ENCODE measurements at places on chromosomes 7 and 10.

GRCh38 chr10:28704464-28705161 is 27.3 kb downstream of the BAMBI start:
- DNase-seq, result no peak

- DNase-seq, result no peak
Measured at GRCh38 chr10:90805206-90805605, 52.6 kb downstream of the HTR7 start.

DNA sequence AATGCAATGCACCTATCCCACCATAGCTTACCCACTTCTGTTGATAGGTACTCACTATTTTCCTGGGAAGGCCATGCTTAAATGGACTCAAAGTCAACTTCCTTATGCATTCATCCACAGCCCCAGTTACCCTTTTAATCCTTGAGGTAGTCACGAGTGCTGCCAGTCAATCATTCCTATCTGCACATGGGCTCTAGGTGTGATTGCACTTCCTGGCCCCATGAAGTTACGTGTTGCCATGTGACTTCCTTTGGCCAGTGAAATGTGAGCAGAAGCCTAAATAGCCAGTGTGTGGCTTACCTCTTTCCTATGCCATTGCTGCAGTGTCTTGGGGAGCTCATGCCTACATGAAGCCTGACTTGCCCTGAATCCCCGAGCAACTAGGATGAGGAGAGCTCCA is 23.5 kb upstream of the EIF5AL1 start:
- no peak for DNase-seq

- no peak for DNase-seq
Measured at GRCh38 chr10:110897184-110897583, 21.8 kb downstream of the BBIP1 start.

- peak; percentile 42 for DNase-seq
Measured at GRCh38 chr7:136925044-136925443, 56.6 kb downstream of the CHRM2 start.

GRCh38 chr7:35617041-35617440 is 77.9 kb downstream of the HERPUD2 start:
- DNase-seq, result no peak

DNA sequence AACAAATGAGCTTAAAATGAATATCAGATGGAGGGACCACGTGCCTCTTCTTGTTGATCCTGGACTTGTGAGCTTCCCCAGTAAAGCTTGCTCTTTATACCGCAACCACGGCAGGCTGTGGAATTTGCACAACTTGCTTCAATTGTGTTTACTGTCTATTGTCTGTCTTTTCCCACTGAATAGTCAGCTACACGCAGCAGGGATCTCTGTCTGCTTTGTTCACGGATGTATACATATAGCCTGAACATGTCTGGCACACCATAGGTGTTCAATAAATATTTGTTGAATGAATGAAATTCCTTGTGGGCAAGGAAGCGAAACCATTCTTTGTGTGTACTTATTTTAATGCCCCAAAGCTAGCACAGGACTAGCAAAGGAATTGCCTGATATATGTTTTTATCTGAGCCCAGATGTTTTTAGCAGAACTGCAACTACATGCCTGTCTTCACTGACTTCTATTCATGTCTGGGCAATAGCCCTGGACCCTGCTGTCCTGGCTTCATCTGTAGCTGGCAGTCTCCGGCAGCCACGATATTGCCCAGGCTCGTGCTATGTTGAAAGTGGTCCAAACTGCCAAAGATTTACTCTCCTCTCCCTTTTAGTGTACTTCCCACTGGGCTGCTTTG is 29.9 kb upstream of the IFRD1 start:
- DNase-seq, result no peak

DNA sequence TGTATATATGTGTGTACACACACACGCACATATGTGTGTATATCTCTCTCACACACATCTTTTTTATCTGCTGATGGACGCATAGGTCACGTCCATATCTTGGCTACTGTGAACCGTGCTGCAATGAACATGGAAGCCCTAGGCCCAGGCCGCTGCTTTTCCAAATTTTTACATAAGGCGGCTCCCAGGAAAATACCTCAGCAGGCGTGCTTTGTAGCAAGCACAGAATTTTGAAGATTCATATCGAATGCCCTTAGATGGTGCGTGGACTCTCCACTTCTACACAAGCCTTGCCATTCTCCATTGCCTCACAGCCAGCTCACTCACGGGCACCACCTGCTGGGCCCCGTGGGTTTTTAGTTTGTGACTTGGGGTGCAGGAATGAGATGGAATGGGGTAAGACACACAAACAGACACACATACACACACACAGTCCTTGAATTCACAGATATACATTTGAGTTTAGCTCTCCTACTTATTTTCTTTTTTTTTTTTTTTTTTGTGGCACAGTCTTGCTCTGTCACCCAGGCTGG is 57.9 kb upstream of the RNF32 start:
- DNase-seq, result no peak

DNA sequence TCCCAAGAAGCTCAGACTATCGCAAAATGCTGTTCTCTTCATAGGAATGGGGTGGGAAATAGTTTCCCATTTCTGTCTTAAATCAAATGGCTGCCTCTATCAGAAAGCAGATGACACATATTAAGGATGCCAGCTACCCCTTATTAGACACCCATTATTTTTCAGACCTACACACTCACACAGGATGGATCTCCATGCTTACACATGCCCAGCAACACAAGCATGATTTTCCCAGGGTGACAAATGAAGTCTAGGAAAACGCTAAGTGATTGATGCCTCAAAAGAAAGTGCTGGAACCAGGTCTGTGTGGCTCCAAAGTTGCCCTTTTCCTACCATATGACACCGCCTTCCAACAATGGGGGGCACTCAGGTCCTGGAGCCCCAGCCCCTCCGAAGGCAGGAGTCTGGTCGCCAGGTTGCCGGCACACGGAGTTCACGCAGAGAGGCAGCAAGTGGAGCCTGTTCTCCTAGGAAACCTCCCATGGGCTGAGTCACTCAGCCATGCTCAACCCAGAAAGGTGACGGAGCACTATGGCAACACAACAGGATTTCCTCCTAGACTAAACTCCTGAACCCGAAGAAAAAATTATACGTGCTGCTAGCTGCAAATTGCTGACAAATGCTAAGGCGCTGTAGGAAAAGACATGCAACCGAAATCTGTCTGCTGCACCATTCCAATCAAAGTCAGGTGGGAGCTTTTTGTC is 19.8 kb downstream of the VOPP1 start:
- peak; percentile 68 for DNase-seq

GRCh38 chr7:2048531-2048930 is 184.2 kb downstream of the MAD1L1 start:
- DNase-seq, result no peak

- DNase-seq, result peak; percentile 63
Measured at GRCh38 chr10:110864662-110865140, 7.0 kb upstream of the PDCD4 start.

DNA sequence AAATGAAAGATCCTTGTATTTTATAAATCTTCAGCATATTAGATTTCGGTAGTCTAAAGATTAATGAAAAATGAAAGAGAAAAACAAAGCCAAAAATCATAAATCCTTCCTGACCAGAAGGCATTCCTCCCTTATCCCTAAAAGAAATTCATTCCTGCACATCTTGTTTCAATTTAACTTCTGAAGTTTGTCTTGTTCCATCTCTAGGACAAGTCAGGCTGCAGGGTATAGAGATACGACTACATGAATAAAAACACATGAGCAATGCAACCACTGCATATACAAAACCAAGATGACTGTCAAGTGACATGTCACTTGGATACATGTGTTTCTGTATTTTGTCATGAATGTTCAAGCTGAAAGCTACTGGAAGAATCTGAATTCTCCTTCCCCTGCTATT is 214.9 kb downstream of the JAZF1 start:
- DNase-seq, result no peak

- no peak for DNase-seq
Measured at GRCh38 chr10:30505543-30506298, 71.7 kb downstream of the MAP3K8 start.

- DNase-seq, result no peak
Measured at GRCh38 chr7:12889391-12889790, 202.0 kb downstream of the ARL4A start.

- DNase-seq, result no peak
Measured at GRCh38 chr7:74579800-74580685, 77.5 kb upstream of the GTF2I start.

- no peak for DNase-seq
Measured at GRCh38 chr10:51952056-51952455, 252.7 kb upstream of the CSTF2T start.

GRCh38 chr10:101693651-101693977 is 1.4 kb downstream of the FBXW4 start:
- no peak for DNase-seq

GRCh38 chr7:585229-585711 is 65.6 kb upstream of the PDGFA start:
- no peak for DNase-seq

DNA sequence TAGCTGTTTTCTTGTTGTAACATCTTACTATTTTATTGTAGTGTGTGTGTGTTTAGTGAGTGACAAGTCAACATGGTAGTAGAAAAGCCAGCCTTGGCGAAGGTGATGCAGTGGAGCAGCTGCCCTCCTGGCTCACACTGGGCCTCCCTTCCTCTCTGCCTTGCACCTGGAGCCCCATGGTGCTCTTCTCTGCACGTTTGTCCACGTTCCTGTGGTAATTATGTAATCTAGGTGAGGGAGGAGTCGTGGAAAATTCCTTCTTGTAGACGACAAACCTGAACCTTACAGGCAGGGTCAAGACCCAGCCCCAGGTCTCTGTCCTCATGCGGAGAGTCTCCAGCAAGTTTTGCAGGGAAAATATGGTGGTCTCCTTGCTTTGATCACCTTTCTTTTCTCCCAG is 348.3 kb upstream of the MKI67 start:
- no peak for DNase-seq

GRCh38 chr10:9244864-9245263 is 1190.4 kb downstream of the GATA3 start:
- no peak for DNase-seq

DNA sequence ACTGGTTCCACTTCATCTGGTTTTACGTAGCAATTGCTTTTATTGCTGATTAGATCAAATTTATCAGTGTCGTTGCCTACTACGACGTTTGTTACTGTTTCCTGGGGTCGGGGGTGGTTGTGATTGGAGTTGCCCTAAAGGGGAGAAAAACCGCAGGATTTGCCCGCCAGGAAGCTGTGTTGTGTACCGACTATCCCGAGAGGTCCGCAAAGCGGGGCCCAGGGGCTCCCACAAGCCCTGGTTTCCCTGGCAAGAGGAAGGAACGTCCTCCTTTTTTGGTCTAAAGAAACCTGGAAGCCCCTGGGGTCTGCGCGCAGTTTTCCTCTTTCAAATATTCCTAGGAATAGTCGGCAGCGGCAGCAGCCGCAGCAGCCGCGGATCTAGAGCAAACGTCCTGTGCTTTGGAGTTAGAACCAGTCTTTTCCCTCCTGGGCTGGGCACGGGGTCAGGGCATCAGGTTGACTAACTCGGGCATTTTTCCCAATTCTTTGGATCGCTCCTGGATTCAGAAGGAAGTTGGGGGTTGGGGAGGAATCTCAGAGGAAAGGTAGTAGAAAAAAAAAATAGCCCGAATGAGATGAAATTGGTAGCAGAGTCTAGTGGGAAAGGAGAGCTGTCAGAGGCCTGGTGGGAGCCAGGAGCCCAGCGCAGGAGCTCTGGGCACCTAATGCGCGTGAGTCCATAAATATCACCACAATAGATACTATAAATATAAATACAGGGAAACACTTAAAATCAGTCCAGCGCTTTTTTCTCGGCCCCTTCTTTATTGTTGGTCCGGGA is 4.6 kb downstream of the VAX1 start:
- DNase-seq, result no peak

GRCh38 chr10:112287844-112288243 is 4.6 kb downstream of the TECTB start:
- DNase-seq, result no peak

DNA sequence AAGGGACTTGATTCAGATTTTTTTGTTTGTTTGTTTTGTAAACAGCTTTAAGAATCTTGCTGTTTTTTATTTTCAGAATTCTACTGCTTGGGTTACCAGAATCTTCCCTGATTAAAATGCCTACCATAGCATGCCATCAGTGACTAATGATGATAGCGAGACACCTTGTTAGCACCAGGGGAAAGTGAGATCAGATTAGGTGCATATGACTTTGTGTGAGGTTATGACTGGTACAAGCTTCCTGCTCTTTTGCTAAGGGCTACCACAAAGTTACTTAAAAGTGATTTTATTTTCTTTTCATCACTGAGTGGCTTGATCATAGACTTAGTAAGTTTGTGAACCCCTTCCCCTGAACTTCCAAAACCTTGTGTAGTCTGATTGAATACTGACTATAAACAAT is 93.5 kb downstream of the SND1 start:
- DNase-seq, result no peak

DNA sequence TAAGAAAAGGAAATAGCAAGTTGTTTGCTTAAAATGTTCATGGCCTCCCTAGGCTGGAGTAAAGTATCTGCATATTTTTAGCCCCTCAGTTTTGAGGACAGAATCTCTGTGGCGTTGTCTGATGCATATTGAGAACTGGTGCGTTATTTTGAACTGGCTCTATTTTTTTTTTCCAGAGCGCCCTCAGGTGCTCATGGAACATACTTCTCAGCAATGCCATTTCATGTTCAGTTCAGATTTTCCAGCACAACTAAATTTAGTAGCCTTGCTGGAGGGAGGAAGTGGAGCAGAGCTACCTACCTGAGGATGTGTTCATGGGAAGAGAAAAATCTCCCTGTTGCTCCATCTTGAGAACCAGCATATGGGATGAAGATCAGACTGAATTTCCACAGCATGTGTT is 870.5 kb downstream of the LRMDA start:
- DNase-seq, result no peak

DNA sequence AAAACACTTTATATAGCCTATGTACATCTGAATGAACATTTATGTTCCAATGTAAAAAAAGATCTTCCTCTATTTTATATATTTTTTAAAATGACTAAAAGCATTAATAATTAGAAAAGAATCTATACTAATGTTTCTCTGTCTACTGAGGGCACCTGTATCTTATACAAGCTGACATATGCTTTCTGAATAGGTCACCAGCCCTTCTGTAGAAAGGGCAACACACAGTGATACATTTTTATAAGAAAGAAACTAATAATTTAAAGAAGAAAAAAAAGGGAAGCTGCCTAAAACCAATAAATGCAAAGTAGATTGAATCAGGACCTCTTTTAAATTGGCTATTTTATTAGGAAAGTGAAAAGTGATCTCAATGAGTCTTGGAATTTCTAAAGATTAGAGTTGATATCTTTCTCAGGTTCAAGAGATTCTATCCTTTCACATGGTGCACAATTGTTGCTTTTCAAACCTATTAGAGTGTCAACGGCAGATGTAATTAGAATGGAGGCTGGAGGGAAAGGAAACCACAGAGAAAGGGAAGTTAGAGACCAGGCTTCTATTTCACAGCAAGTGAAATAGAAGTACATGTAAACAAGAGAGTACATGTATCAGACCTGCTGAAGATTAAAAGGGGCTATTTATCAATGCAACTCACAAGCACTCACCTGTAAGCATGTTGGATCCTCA is 6.3 kb downstream of the MTPN start:
- DNase-seq, result peak; percentile 91

GRCh38 chr10:103766751-103767505 is 88.4 kb downstream of the SH3PXD2A start:
- no peak for DNase-seq

GRCh38 chr10:15053061-15053460 is 9.3 kb downstream of the OLAH start:
- DNase-seq, result no peak
